ENCODE measurements at places on chromosomes 1 and 21.

DNA sequence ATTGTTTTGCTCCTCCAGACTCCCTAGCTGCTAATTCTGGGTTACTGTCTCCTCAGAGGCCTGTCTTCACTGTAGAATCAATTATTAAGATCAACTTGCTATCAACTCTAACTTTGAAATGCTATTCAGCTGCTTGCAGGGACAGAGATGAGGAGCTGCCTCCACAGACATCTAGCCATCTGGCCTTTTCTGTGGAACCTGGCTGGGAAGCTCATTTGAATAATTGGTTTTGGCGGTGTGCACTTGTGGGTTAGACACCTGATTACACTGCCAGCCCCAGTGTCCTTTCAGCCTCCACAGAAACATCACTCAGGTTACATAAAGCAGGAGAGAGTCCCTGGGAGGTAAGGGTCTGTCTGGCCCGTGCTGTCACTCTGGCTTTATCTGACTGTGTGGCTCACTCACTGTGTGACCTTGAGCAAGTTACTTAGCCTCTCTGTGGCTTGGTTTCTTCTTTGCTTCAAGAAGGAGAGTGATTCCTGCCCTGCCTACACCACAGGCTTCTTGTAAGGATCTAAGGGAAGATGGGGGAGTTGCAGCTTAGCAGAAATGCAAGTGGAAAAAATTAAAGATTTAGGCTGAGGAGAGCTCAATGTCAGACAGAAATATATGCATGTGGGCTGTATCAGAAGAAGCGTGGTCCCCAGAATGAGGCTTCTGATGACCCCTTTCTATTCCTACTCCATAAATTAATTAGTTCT, 131.6 kb downstream of the BEND5 start:
- DNase-seq, result no peak

- DNase-seq, result no peak
Observed at GRCh38 chr1:10657088-10657847, 139.2 kb downstream of the CASZ1 start.

GRCh38 chr1:200354243-200354642, 55.6 kb downstream of the ZNF281 start:
- DNase-seq, result peak; percentile 58

GRCh38 chr1:79711001-79711431, 704.5 kb upstream of the ADGRL4 start:
- DNase-seq, result no peak

GRCh38 chr1:7346070-7346596, 425.0 kb upstream of the VAMP3 start:
- no peak for DNase-seq

DNA sequence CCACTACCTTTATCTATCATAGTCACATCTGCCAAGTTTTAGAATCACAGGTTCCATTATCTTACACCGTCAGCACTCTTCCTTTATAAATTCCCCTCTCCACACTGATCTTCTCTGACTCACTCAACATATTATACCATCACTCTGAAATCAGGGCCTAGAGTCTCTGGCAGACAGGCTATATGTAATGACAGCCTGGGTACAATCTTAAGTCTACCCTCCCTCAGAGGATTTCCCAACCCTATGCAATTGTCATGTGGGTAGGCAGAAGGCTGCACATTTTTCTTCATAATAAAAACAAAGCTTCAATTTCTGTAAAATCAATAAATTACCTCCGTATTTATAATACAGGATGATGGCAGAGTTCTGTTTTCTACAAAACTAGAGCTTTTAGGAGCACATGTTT, 138.0 kb downstream of the RERE start:
- DNase-seq, result no peak

GRCh38 chr21:18493422-18493821, 89.8 kb upstream of the TMPRSS15 start:
- no peak for DNase-seq

GRCh38 chr1:153912349-153912748, 10.4 kb downstream of the GATAD2B start:
- DNase-seq, result no peak

- no peak for DNase-seq
Observed at GRCh38 chr1:116345843-116346242, 27.2 kb upstream of the ATP1A1 start.

- no peak for DNase-seq
Observed at GRCh38 chr21:26451081-26451740, 121.9 kb downstream of the CYYR1 start.

DNA sequence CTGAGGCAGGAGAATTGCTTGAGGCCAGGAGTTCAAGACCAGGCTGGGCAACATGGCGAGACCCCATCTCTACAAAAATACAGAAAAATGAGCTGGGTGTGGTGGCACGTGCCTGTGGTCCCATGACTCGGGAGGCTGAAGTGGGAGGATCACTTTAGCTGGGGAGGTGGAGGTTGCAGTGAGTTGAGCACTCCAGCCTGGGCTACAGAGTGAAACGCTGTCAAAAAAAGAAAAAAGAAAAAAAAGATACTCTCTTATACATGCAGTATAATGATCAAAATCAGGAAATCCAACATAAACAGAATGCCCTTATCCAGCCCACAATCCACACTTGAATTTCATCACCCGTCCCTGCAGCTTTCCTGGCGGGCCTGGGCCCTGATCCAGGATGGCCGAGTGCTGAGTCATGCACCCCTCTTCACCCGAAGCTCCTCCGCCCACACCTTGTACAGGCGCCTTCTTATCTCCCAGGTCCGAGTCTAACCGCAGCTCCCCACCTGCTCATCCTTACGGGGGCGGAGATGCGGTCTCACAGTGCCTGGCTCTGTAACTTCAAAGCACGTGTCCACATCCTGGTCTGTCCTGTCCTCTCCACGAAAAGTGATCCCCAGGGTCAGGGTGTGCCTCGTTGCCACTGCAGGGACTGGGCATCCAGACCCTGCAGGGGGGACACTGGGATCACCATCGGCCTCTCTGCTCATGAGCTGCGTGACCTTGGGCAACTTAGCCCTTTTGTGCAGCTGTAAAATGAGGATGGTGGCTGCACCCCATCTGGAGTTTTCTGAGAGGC, 120.2 kb upstream of the SLC45A1 start:
- no peak for DNase-seq

GRCh38 chr1:184447651-184448185, 60.9 kb downstream of the C1orf21 start:
- no peak for DNase-seq

Data from HL-60 (cell line).